Stimulated activated CD4-positive, alpha-beta T cell treated with anti-CD3 and anti-CD28 coated beads, Interleukin-1b, Interleukin-23, amount 100 ng/mL, for 24 hours (primary cell): ENCODE measurements at places on chromosomes 4 and X.

DNA sequence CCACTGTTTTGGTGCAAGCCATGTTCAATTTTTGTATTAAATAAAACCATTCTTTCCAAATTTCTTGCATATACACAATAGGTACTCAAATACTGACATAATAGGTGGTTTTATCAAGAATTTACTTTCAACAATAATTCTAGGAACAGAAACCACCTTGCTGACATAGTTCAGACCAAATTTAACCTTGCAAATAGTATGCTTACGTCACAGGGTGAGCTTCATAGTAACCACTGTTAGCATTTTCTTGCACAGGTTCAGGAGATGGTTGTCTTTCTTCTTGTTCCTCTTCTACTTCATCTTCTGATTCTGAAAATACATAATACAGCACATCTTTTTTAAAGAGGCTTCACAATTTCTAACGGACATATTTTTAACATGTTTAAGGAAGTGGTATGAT is 17.6 kb downstream of the G3BP2 start:
- DNase-seq = no peak

- DNase-seq = peak; percentile 7
Measured at GRCh38 chrX:110317061-110317819, 645 bp downstream of the AMMECR1 start.

DNA sequence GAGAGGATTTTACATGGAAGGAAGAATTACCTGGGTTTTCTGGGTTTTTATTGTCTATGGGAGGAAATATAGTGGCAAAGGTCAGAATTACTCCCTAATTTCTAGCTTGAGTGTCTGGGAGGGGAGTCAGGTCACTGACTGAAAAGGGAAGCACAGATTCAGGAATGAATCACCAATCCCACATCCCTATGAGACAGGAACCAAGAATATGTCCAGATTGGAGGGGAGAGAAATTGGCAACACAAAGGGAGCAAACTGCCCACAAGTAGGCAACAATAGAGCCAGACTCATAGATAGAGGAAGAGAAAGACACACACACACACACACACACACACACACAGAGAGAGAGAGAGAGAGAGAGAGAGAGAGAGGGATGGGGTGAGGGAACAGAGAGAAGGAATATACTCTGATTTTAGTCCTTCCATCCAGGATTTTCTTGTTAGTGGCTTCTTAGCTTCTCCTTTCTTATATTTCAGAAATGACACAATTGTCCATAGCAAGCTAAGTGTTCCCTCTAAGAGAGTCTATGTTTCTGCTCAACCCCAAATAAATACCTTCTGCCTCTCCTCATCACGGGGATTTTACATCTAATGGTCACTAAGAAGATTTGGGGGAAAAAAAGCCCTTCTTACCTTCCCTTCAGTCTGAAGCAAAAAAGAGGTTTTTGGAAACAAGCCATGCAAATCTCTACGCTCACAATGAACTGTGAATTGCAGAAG is 12.0 kb downstream of the P2RY10 start:
- no peak for DNase-seq

GRCh38 chr4:163493643-163494359 is 689 bp upstream of the TMA16 start:
- DNase-seq = no peak

DNA sequence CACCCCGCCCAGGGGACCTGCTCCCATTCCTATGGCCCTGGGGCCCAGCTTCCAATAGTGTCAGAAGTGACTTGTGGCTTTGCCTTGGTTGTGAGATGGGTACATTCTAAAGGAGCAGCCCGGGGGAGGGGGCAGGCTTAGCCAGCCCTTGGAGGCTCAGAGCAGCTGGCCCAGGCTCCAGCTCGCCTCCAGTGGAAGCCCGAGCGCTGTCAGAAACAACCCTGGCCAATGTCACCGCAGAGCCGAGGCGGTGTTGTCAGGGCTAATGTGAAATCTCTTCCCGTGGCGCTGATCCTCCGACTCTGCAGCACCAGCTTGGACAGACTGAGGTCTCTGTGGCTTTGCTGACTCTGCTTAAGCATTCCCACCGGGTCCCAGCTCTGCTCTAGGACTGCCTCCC is 29.2 kb upstream of the ZNF81 start:
- no peak for DNase-seq

DNA sequence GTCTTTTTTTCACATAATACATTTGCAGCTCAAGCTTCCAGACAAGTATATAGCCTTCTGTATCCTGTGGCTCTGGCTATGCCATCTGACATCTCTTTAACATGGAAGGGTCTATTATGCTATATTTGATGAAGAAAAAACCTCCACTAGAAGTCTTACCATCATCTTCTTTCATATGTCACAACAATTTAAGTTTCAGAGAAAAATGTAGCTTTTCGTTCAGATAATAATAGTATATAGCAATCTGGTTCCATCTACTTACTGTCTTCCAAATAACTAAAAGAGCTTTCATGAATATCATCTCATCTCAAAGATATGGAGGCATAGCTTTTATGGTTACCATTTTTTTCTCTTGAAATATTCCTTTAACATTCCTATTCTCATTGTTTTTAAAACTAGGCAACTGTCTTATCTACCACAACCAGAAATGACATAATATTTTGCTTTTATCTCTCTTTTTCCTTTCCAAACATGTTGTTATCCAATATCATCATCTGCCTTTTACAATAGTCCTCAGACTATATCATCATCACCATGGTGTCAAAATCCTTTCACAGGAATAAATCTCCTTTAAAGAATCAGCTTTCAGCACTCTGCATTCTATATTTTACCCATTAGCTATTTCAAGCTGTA is 1005.1 kb downstream of the PDHA2 start:
- DNase-seq = no peak

DNA sequence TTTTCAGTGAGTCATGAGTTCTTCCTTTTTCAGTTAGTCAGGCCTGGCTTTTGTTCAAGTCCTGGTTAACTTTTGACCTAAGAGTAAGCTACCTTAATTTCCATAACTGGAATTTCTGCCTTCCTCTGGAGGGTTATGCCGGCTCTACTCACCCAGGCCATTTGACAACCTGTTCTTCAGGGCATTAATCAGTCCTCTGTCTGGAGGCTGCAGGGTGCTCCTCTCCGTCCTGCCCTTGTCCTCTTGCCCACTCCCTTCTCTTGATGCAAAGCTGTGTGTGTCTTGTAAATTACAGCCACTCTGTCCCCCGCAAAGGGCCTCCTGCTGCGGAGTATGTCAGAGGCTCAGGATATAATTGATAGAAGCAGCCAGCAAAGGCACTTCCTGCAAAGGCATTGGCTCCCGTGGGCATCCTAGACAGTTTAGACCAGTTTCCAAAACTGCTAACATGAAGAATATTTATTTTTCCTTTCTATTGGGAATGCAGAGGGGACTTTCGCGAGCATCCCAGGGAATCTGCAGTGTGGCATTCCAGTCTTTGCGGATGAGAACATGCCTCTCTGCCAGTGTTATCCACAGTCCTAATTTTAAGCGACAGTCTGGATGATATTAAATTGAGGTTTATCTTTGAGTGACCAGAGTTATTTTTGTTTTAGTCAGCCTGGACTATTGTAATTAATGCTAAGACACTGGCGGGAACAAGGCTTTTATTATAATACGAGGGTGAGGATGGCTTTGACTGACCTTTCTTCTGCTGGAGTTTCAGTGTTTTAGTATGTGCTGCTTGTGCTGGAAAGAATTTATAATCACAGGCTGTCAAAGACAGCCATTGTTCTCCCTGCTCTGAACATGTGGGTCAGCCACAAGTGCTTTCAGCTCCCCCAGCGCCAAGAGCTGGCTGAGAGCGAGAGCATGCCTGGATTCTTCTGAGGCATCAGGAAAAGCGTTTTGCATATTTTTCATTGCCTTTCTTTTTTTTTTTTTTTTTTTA is 74.2 kb downstream of the LIMCH1 start:
- no peak for DNase-seq

DNA sequence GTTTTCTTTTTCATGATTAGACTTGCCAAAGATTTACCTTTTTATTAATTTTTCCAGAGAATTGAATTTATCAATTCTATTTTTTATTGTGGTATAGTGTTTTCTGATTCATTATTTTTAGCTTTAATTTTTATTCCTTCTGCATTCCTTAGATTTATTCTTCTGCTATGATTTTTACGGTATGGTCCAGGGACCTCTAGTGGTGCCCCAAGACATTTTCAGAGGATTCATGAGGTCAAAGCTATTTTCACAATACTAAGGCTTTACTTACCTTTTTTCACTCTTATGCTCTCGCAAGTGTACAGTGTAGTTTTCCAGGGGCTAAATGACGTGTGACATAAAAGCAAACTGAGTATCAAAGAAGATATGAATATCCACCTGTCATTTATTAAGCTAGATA is 8.0 kb downstream of the RADX start:
- no peak for DNase-seq

- no peak for DNase-seq
Measured at GRCh38 chrX:37993837-37994619, 12.3 kb upstream of the SYTL5 start.

GRCh38 chr4:2361366-2362265 is 56.8 kb downstream of the ZFYVE28 start:
- no peak for DNase-seq

- no peak for DNase-seq
Measured at GRCh38 chr4:38769441-38769840, 13.3 kb downstream of the TLR10 start.

DNA sequence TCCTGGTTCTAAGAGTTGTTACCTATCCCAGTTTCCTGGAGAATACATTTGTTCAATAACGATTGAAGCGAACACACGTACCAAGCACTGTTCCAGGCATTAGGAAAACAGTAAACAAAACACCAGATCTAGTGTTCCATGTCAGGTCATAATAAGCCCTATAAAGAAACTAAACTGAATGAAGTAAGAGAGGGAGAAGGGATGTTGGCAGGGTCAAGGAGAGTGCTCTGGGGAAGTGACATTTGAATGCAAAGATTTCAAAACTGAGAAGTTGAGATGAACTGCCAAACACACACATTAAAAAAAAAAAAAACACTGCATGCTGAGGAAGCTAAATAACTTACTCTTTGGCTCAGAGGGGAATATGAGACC is 14.4 kb upstream of the ENAM start:
- DNase-seq = no peak

DNA sequence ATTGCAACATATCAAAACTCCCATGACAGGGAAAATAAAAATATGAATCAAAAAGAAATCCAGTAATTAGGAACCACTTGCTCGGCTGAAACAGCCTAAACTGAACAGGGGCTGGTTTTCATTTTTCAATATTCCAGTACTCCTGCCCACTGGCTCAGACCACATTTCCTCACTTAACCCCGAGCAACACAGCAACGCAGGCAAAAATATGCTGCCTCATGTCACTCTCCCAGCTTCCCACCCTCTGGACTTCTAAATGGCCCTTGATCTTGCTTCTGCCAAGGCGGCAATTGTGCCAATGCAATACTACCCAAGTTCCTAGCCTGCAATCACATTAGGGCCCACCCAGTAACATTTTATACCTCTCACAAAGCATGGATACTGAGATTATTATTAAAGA is 30.6 kb downstream of the USP46 start:
- DNase-seq = no peak

GRCh38 chrX:68999356-68999755 is 165.9 kb downstream of the PJA1 start:
- no peak for DNase-seq

DNA sequence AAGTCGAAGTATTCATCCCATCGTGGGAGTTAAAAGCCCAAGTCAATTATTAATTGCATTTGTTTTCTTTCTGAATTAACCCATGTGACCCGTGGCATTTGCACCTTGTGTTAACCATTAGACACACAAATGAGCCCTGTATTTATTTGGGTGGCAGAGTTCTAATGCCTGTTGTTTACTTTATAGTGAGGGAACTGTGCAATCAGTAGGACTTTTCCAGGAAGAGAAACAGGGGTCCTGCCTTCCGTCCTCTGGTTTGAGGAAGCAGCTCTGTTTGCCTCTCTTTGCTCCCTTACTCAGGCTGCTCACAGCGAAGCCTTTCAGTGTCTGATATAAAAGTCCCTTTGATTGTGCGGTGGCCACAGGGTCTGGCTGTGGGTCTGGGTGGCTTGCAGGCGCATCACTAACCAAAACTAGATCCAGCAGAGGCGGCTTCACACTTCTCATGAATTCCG is 263.6 kb downstream of the PTTG2 start:
- DNase-seq = no peak

DNA sequence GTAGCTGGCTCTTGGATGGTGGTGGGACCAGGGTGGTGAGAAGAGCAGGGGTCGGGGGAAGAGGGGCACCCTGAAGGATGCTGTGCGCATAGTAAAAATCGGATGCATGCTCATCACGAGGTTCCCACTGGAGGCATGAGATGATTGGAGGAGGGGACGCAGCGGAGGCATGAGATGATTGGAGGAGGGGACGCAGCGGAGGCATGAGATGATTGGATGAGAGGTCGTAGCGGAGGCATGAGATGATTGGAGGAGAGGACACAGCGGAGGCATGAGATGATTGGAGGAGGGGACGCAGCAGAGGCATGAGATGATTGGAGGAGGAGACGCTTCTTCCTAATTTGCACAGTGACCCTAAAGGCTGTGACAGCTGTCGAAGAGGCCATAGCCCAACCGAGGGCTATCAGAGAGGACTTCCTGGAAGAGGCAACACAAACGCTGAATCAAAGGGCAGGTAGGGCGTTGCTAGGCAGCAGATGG is 106.7 kb downstream of the ADRA2C start:
- no peak for DNase-seq

- DNase-seq = no peak
Measured at GRCh38 chr4:552019-552418, 24.1 kb downstream of the TMEM271 start.

- no peak for DNase-seq
Measured at GRCh38 chrX:2284601-2285000, 216.2 kb downstream of the DHRSX start.

DNA sequence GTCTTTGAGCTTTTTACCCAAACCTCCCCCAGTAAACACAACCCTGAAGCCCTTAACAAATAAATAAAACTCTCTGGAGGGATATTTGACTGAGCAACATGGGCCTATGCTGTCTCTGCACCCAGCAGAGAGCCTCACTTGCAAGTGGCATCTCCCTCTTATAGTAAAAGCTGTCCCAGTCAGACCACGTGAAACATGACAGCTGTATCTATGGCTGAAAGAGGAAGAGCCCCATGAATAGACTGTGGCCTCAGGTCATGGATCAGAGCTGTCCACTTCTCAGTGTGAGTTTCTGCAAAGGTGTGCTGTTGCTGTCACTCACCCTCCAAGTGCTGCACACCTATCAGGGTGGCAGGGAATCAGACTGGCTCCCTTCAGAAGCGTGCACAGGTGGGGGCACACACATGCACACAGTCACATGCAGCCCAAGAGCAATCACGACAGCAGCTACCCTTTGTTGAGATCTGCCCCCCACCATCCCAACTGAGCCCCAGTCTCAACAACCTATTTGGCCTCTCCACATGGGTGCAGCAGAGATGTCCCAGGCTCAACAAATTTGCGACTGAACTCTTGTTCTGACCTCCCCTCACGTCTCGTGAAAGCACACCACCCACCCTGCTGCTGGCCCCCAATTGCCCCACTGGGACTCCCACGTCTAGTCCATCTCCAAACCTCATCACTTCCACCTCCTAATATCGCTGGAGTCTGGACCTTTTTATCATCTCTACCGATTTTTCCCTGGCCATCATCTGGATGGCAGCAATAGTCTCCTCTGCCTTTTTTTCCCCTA is 45.6 kb downstream of the NAT8L start:
- DNase-seq = no peak
